ENCODE measurements at places on chromosomes 7 and 10.

- DNase-seq, result peak; percentile 5
These were observed 225.7 kb downstream of the VTI1A start for GRCh38 chr10:112672706-112673105.

DNA sequence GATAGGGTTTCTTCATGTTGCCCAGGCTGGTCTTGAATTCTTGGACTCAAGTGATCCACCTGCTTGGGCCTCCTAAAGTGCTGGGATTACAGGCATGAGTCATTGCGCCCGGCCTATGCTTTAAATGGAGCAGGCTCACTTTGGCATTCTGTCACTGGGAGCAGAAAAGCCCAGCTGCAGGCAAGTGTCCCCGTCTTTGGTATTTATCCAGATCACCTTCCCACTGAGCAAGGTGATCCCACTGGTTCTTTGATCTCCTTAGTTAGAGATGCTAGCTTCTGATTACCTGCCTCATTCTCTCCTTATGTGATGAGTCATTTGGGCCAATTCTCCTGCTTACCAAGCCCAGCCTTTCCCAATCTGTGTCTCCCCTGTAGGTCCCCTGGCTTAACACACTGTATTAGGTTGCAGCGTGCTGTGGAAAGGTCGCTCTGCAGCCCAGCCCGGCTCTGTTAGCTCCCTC, 39.3 kb downstream of the SPDYE5 start:
- no peak for DNase-seq

GRCh38 chr7:30841801-30842541, 69.7 kb upstream of the AQP1 start:
- DNase-seq, result no peak

DNA sequence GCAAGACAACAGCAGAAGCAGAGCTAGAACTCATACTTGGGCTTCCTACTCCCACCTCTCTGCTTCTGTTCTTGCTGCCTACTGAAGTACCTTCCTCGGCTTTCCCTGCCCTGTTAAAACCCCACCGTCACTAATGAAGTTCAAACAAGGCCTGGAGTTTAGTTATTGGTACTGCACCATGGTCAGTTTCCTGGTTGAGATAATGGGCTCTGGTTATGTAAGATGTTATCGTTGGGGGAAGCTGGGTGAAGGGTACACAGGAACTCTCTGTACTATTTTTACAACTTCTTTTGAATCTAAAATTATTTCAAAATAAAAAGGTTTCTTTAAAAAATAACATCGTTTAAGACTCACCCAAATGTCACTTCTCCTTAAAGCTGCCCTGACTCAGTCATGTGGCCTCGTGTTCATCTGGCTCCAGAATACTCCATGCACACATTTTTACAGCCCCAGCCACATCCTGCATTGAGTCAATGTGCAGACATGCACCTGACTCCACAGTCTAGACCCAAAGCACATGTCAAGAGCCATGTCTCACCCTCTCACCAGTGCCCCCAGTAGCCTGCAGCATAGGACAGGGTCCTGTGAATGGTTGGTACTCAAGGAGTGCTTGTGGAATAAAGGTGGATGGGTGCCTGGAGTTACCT, 36.9 kb upstream of the AQP1 start:
- DNase-seq, result no peak

- DNase-seq, result no peak
These were observed 318.4 kb downstream of the GLRX3 start for GRCh38 chr10:130454543-130455000.

- no peak for DNase-seq
These were observed 128.3 kb downstream of the NEBL start for GRCh38 chr10:20768843-20769242.

DNA sequence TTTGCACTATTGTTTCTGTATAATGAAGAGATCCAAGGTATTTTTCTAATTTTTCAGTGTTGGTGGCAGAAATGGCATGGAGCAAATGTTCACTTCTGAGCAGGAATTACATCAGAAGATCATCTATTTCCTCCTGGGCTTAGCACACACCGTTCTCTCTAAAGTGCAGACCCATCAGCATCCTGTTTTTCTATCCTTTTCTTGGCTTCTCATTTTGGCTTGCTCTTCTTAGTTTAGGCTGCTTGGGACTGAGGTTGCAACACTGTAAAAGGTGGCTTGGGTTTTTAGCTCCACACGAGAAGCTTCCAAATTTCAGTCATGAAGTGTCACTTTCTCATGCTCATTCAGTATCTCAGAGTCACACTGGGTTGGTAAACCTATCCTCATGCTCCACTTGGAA, 79.9 kb upstream of the SMIM30 start:
- DNase-seq, result no peak

DNA sequence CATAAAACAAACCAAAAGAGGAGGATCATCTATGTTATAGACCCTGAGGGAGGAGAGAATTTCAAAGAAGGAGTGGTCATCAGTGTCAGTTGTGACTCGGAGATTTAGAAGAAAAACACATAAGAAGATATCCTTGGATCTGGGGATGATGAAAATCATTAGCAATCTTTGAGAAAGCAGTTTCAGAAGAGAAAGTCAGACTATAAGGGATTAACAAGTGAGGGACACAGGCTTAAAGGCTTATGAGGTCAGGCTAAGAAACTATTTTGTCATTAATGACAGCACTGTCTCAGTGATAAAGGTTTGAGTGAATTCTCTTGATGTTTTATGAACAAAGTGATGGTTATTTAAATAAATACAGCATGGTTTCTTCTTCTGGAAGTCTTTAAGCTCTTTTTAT, 6.1 kb upstream of the GPR85 start:
- no peak for DNase-seq

DNA sequence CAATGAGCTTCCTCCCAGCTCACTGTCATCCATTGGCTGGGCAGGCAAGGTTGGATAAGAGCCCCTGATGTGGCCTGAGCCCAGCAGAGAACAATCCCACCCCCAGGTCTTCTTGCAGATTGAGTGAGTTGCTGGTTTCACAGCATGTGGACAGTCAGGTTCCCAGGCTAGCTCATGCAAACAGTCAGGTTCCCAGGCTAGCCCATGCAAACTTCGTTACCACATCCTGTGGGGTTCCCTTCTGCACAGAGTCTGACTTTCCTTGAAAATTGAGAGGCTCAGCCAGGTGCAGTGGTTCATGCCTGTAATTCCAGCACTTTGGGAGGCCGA, 67.1 kb downstream of the TMEM130 start:
- no peak for DNase-seq

DNA sequence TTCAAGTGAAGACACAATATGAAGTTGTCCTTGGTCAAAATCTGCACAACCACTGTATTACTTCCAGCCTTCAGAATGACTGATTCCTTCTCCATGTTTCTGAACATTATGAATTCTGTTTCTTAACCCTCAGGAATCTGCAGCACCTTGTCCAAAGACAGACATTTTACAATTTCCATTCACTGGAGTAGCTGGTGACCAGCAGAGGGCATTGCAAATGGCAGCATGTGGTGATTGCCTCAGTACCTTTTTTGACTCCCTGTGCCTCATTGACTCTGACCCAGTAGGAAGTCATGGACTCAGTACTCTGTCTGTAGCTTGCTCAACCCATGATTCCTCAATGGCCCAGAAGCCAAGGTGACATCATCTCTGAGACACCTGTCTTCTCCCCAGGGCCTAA, 879 bp upstream of the VPS41 start:
- DNase-seq, result no peak

GRCh38 chr7:15860264-15860949, 173.9 kb upstream of the MEOX2 start:
- no peak for DNase-seq

DNA sequence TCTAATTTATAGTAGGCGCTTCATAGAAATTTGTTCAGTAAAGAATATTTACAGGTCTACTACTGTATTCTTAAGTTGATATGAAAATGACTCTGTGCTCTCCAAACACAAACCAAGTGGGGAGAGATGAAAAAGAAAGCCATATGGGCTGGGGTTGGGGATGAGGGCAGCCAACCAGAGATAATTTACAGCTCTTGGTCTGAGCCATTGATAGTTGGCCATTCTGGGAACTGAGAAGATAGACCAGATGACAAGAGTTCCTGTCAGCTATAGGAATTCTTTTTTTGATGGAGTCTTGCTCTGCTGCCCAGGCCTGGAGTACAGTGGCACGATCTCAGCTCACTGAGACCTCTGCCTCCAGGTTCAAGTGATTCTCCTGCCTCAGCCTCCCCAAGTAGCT, 57.4 kb downstream of the LAMB4 start:
- no peak for DNase-seq

DNA sequence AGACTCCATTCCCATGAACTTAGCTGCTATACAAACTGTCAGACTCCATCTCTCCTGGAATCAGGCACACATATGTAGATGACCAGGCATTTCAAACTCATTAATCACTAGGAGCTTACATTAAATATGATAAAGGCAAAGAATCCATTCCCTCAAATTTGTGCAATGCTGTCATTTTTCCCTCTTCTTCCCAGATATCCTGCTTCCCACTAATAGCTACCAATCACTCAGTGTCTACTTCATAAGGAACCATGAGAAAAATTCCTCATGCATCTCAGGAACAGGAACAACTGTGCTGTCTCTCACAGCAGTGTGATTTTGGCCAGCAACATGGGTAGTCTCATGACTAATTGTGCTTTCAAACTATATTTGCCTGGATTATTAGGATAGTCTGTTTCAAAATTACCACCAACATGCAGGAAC, 133.9 kb downstream of the DKK1 start:
- DNase-seq, result no peak

GRCh38 chr10:68470300-68470699, 1.5 kb downstream of the DNA2 start:
- DNase-seq, result no peak

DNA sequence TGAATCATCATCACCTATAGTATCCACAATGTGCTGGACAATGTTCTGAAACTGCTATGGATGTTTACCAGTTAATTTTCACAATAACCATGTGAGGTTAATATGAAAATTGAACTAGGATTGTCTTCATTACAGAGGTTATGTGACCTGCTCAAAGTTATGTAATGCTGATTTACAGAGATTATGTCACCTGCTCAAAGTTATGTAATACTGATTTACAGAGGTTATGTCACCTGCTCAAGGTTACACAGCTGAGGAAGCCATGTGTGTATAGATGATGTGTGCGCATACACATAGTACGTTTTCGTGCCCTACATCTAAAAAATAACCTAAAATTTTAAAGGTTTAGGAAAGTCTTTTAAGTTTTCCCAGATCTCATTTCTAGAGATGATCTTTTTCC, 298.0 kb downstream of the CDK14 start:
- DNase-seq, result no peak

- no peak for DNase-seq
These were observed 49.3 kb downstream of the CAMK2B start for GRCh38 chr7:44275957-44276570.

- no peak for DNase-seq
These were observed 23.0 kb downstream of the VSIR start for GRCh38 chr10:71750124-71750841.

- no peak for DNase-seq
These were observed 55.8 kb upstream of the ITGA8 start for GRCh38 chr10:15775513-15775912.

DNA sequence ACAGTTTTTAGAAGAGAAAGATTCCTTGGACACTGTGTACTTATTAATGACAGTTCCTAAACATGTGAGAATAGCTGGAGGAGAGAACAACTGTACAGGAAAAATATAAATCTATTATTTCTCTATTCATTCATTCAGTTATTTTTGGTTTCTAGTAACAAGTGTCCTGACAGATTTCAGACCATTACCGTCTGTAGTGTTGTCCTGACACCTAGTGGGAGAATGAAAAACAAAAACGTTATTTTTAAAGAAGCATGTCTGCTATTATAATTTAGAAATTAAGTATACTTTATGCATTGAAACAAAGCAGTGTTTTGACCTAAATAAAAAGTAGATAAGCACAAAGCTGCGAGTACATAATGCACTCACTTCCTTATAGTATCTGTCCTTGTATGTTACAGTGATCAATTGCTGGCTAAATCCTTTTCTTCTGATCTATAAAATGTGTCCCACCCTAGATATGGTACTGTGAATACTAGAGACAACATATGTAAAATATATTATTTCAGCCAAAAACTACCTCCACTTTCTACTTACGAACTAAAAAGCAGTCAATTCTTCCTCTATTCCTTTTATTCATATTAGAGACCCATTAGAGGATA, 575.6 kb downstream of the ARL4A start:
- no peak for DNase-seq

GRCh38 chr10:44245601-44245938, 139.3 kb downstream of the CXCL12 start:
- peak; percentile 60 for DNase-seq

DNA sequence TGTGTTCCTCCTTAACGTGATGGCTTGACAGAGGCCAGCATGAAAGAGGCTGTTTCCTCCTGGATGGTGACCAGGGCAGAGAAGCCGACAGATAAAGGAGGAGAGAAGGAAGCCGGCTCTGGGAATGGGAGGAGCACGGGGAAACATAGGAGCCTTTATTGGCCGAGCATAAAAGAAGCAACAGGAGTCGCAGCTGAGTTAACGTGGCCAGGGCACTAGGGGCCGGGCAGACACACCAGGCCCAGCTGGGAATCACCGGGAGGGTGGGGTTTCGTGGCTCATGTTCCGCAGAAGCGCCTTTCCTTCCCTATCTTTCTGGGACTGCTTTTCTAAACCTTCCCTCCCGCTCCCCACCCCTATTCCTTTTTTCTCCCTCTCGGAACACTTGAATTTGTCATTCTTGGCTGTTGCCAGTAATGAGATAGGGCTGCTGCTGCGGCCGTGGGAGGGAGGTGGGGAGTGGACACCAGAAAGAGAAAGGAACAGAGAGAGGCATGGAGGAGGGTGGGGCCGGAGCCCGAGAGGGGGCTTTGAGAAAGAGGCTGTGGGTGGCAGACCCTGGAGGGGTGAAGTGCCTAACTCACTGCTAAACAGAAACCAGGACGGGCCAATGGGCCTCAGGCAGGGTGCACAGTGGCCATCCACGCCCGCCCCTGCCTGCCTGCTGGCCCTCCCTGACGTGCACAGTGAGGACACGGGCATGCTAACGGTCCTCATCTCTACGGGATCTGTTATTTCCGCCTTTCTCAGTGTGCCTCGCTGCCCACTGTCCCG, 65.2 kb downstream of the COL13A1 start:
- no peak for DNase-seq

DNA sequence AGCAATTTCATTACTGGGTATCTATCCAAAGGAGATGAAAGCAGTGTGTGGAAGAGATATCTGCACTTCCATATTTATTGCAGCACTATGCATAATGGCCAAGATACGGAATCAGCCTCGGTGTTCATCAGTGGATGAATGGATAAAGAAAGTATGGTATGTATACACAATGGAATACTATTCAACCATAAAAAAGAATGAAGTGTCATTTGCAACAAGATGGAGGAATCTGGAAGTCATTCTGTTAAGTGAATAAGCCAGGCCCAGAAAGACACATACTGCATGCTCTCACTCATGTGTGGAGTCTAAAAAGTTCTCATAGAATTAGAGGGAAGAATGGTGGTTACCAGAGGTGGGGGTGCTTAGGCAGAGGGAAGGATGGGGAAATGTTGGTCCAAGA, 35.3 kb downstream of the CREM start:
- no peak for DNase-seq
